Eye (tissue), 1 donor: ENCODE measurements at places on chromosomes 5 and 9.

DNA sequence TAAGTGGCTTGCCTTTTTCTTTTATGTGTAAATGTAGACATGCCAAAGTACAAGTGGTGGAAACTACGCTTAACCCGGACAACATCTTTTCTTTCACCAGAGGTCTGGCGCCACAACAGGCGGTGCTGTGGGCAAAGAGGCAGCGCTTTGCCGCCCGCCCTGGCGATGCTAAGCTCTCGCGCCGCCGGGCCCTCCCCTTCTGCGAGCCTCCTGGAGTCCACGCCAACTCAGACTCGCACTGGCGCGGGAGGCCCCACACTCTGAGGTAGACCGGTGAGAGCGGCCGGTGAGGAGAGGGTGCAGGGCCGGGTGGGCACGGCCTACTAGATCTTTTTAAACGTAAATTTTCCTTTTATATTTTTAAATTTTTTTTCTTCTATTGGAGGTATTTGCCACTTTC, 2253.1 kb upstream of the C9orf72 start:
- no peak for DNase-seq

DNA sequence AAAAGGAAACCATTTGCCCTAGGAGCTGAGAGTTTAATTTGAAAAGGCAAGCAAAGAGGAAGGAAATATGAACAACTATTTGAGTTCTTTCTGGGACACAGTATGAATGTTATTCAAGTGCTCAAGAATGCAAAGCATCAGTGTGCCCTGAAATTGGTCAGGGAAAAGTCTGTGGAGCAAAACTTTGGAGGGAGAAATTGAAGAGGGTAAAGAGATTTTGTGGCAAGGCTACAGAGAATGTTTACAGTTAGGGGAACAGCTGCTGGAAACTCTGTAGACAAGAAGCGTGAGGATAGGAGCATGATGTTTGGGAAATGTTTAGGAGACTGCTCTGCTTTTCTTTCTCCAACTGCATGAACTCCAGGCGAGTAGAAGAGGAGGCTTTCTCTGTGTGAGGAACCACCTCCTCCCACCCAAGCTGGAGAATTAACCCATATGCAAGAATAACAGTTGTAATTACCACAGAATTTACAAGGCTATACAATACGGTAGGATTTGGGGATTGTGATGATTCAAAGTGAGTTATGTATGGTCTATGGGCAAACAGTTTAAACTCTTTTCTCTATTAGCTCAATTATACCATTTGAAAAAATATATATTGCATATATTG, 75.4 kb upstream of the IL7R start:
- DNase-seq: peak; percentile 7

DNA sequence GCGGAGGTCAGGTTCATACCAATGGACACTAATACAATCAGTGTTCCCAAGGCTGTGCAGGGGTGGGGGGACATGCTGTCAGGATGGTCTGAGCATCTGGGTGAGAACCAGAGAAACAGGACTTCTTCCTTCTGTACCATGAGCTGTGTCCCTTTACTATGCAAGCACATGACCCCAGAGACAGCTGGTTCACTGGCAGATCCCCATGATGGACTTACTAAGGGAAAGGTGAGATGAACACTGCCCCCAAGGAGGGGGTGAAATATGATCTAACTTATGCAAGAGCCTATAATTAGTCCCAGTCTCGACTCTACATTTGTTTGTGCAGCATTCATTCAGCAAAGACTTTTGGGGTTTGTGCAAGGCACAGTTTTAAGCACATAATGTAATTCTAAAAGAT, 91.4 kb downstream of the LIFR start:
- DNase-seq: no peak

GRCh38 chr5:76250463-76250862, 152.6 kb upstream of the IQGAP2 start:
- DNase-seq: no peak

DNA sequence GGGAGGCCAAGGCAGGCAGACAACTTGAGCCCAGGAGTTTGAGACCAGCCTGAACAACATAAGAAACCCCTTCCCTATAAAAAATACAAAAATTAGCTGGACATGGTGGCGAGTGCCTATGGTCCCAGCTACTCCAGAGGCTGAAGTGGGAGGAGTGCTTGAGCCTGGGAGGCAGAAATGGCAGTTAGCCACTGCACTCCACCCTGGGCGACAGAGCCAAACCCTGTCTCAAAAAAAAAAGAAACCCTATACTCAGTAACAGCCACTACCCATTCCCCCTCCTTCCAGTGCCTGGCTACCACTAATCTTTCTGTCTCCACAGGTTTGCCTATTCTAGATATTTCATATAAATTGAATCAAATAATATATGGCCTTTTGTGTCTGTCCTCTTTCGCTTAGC, 14.3 kb upstream of the SIL1 start:
- no peak for DNase-seq

DNA sequence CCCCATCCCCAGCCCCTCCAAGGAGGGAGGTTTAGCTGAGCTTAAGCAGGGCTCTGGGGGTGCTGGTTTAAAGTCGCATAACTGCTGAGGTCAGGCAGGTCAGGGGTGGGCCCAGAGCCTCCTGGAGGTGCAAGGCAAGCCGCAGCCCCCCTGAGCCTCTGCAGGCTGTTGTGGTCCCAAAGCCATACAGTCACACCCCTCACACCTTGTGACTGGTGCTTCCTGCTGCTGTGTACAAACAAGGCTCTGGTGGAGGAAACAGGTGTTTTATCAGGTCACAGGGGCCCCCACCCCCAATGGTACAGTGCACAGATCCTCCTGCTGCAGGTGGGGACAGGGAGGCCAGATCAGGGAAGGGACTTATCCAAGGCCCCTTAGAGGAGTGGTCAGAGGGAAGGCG, 8.0 kb downstream of the TCF7 start:
- DNase-seq: no peak

DNA sequence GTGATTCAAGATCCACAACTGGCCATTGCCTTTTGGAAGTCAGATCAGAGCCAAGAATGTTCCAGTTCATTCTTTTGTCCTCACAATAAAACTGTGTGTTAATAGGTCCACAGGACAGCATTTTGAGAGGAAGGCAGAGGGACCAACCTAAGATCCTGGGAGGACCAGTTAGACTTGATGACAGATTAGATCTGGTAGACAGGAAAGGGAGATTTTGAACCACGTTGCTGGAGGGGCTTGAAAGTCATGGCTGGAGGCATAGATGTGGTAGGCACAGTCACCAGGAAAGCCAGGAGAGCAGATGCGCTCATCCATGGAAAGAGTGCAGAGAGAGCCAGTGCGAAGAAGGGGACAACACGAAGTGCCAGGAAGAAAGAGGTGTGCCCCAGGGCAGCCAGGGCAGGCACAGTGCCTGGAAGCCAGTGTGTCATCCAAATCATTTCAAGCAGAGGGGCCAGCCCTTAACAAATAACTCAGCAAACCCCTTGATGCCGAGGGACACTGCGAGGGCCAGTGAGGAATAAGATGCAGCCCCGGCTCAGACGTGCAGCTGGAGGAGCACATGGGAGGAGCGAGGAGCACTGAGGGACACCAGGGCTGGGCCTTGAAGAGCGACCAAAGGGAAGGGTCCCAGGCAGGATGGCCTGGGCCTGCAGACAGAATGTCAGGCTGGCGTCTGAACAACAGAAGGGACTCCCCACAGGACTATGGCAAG, 12.8 kb upstream of the SLC2A8 start:
- DNase-seq: no peak

GRCh38 chr5:179115307-179115706, 55.1 kb downstream of the ZNF354C start:
- DNase-seq: no peak

- no peak for DNase-seq
Measured at GRCh38 chr5:1660511-1660910, 136.8 kb upstream of the LPCAT1 start.

GRCh38 chr9:4862506-4863250, 69.9 kb downstream of the RCL1 start:
- no peak for DNase-seq

DNA sequence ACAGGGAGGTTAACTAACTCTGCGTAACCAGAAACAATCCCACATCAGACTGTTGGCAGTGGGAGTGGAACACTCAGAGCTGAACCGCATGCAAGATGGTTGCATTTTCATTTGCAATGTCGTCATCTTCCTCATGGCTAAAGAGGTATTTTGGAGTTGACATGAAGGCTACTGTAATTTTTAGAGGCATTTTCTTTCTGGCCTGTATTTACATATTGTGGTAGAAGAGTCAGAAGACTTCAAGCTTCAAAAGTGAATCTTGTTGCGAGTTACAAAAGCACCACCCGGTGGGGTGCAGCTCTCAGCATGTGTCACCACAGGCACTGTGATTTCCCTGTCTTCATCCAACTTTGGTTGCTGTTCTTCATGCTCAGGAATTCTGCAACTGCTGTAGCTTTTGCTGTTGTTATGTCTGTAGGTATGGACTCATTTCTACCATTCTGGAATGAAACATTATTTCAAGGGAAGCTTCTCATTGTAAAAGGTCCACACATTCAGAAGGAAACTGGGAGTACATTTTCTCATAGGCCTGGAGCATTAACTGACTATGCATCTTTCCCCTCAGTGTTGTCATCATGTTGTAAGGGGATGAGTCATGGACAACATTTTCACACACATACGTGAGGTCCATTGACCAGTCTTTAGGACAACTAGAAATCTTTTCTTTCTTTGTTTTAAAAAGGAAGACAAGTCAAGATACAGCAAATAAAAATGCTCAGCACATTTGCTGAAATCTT, 35.4 kb upstream of the GDNF start:
- DNase-seq: peak; percentile 24

GRCh38 chr9:105901514-105902109, 207.3 kb downstream of the TMEM38B start:
- DNase-seq: peak; percentile 83

DNA sequence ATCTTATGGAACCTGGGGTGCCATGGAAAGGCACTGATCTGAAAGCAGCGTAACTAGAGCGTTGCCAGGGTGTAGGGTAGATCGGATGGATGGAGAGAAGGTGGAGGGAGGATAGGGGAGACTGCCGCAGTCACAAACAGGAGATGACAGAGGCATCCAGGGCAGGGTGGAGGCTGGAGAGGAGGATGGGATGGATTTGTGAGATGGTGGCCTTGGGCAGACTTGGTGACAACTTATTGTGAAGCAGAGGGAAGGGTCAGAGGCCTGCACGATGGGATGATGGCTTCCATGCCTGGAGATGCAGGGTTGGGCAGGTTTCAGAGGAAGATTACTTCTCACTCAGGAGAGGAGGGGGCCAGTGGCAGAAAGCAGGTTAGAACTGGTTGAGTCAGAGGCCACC, 2.4 kb downstream of the GLIPR2 start:
- no peak for DNase-seq

- DNase-seq: no peak
Measured at GRCh38 chr5:67013719-67014118, 182.9 kb downstream of the CD180 start.

- no peak for DNase-seq
Measured at GRCh38 chr5:142904416-142904815, 134.2 kb downstream of the ARHGAP26 start.

GRCh38 chr5:160266752-160267345, 37.5 kb downstream of the FABP6 start:
- no peak for DNase-seq

GRCh38 chr5:34717426-34718327, 61.5 kb downstream of the RAI14 start:
- peak; percentile 83 for DNase-seq

- no peak for DNase-seq
Measured at GRCh38 chr5:35826056-35826455, 30.6 kb upstream of the IL7R start.

DNA sequence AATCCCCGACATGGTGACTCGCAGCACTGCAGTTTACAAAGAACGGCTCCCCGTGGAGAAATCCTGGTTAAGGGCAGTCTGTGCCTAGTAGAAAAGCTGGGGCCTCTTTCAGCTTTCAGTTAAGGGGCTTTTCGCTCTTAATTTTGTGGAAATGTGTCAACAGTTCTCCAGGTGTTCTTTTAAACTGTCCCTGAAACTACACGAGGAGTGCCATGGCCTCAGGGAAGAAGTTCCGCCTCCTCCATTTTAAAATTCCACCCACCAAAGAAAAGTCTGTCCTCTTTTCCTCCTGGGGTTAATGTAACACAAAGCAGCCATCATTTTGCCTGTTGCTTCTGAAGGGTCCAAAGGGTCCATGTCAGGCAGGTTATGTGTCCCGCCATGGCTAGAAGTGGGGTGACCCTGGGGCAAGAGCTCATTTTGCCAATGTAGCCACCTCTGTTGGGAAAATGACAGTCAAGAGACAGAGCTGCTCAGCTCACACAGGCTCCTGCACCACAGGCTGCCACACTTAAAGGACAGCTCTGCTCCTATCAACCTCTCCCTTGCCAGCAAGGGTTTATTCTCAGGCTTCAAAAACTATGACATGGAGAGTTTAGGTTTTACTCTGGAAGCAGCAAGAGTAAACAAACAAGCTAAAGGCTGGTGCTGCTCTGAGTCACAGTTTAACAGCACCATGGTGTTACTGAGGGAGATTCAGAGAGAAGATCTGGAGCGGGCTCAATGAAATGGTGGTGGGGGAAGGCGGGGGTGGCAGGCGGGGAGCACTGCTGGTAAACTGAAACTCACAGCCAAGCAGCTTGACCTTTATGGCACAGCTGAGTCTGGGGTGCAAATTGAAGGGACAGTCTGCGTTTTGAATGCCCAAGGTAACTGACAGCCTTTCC, 3.2 kb downstream of the WHRN start:
- DNase-seq: peak; percentile 88

GRCh38 chr5:152376886-152377285, 28.2 kb downstream of the NMUR2 start:
- DNase-seq: no peak

DNA sequence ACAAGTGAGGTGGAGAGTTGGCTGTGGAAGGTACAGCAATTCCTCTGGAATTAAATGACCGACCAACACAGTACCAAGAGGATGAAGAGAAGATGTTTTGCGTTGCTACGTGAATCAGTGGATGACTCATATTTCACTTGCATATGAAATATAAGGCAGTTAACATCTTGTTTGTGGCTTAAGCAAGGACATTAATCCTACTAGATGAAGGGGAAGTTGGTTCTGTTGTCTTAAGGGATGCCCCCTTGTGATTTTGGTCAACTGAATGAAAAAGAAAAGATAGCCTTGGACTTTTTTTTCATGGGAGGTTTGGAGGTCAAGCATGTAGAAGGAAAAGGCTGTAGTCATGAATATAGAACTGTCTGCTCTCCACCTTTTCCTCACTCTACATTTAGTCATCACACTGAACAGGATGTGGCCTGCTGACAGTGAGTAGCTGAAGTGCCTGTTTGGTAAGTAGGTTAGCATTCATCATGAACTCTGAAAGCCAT, 33.9 kb downstream of the VLDLR start:
- no peak for DNase-seq

- no peak for DNase-seq
Measured at GRCh38 chr9:125746774-125747052, 460 bp upstream of the PBX3 start.

DNA sequence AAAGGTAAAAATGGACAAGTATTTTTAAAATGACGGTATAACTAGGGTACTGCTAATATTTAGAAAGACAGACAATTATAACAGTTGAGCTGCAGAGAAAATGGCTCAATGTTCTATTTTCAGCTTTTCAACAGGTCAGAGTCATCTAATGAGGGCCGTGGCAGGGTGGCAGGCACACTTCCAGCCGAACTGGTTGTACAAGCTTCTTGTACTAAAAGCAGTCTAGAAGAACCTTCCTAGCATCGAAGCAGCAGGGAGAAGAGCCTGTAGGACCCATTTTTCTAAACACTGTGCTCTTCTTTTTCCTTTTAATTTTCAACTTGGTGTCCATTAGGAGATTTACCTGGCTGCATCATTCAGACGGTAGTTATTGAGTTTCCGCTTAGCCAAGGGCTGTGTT, 85.6 kb downstream of the SLC28A3 start:
- no peak for DNase-seq

GRCh38 chr5:89956838-89957237, 452.7 kb downstream of the CETN3 start:
- no peak for DNase-seq

- DNase-seq: no peak
Measured at GRCh38 chr9:108434502-108434901, 421.3 kb downstream of the ACTL7B start.
